T-cell (primary cell): ENCODE measurements at places on chromosomes 2 and 18.

DNA sequence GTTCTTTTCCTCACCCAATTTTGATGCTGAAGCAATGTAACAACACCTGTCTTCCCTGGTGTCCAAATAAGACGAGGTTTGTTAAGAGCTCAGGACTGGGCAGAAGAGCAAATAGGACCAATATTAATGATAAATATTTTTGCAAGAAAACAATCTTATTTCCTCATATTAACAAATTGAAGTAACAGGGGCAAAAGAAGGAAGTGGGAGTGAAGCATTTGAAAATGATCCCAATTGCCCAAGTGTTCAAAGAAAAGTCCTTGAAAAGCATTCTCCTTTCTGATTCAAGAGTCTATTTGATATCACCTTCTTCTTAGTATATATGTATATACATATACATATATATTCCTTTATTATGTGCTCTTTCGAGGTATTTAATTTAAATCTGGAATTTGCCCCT lies 418.8 kb downstream of the ARHGAP15 start:
- DNase-seq = no peak

DNA sequence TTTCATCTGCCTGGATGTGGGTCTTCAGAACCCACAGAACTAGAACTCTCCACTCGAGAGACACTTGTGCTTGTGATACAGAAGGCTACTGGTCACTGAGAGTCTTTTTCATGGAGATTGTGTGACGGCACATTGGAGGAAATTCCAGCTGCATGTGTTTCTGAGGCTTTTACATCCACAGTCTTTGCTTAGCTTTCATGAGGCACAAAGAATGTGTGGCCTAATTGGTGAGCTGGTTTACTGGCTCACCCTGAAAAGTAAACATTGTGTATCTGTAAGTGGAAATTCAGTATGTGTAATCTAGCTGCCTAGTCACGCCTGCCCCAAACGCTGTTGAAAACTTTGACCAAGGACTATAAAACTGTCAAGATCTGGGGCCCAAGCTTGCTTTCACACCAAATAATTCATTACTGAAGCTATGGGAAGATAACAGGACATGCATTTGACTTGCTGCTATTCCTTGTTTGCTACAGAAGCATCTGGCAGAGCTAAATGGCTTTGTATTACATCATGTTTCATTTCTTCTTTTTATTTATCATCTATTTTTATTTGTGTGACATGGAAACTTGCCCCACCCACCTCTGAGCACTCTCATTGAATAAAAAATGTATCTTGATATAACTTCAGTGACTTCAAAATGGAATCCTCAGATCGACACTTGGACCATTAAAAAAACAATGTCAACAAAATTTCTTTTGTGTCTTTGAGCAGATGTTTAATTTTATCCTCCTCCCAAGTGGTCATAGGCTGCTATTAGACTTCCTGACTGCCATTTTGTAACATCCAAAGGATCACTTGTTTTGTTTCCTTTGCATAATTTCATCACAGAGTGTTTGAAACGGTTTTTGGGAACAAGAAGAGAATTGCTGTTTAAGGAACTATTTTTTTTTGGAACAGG lies 80.2 kb downstream of the EFEMP1 start:
- DNase-seq = no peak

GRCh38 chr18:53756610-53756972 lies 467.9 kb downstream of the MBD2 start:
- no peak for DNase-seq

DNA sequence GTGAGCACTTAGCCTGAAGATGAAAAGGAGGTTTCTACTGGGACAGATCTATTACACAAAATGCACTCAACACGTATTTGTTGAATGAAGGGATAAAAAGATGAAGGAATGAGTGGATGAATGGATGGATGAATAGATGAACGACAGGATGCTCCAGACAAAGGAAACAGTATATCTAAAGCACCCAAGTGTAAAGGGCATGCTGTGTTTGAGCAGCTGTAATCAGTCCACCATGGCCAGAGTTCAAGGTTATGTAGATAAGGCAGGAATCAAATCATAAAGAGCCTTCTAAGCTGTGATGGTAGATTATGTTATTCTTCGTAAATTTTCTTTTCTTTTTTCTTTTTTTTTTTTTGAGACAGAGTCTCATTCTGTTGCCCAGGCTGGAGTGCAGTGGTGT lies 213.8 kb upstream of the FBXO11 start:
- no peak for DNase-seq

DNA sequence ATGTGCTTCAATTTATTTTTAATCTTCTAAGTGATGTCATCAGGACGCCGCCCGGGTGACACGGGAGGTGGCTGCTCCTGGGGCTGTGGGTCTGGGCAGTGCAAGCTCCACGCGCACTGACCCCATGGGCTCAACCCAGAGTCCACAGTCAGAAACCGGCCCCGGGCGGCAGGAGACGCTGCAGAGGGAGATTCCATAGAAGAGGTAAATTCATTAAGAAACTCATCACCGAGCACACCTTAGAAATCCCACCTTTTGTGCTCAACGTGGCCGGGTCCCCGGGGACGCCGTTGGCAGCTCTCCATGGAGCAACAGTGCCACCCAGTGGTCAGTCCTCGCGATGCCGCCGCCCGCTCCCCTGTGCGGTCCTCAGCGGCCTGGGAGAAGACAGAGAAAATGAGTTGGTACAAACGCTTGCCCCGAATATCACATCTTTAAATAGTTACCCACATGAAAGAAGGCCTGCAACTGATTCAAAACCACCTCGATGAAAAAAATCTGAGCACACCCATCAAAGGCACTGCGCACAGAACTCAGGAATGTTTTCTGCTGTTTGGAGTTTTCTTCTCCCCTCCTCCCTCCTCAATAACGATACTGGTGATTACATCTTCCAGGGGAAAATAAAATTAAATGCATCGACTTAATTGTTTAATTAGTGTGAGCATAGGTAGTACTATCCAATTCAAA lies 92.6 kb downstream of the CMPK2 start:
- peak; percentile 61 for DNase-seq

- no peak for DNase-seq
These were observed 82.3 kb upstream of the XPO1 start for GRCh38 chr2:61620244-61621159.

- DNase-seq = no peak
These were observed 268.3 kb upstream of the MGAT5 start for GRCh38 chr2:133985563-133985962.

DNA sequence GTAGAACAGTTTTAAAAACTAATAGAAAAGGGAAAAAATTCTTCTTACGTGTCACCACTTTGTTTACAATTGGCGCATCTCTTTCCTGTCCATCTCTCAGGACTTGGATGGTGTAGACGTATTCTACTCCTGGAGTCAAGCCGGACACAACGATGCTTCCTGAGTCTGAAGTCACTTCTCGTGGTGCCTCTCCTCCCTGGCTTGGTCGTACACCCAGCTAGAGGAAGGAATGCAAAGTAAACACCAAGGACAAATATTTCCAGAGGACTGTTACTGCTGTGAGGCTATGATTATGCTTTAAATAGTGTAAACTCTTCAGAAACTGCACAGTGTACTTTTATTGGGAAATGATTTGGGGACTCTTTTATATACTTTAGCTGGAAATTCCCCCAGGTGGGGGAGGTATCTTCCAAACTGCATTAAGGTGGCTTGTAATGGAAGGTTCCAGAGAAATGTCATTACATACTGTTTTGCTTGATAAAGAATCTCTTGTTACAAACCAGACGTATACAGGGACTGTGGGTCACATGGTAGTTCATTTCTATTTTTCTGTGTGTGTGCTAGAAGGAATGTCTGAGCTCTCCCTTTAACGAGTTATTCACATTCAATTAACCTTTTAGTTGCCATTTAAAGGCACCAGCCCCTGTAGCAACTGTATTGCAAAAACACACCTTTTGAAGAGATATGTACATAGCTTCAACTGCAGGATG lies 38.1 kb downstream of the FN1 start:
- no peak for DNase-seq

- DNase-seq = no peak
These were observed 143.5 kb upstream of the MMADHC start for GRCh38 chr2:149731079-149731478.

DNA sequence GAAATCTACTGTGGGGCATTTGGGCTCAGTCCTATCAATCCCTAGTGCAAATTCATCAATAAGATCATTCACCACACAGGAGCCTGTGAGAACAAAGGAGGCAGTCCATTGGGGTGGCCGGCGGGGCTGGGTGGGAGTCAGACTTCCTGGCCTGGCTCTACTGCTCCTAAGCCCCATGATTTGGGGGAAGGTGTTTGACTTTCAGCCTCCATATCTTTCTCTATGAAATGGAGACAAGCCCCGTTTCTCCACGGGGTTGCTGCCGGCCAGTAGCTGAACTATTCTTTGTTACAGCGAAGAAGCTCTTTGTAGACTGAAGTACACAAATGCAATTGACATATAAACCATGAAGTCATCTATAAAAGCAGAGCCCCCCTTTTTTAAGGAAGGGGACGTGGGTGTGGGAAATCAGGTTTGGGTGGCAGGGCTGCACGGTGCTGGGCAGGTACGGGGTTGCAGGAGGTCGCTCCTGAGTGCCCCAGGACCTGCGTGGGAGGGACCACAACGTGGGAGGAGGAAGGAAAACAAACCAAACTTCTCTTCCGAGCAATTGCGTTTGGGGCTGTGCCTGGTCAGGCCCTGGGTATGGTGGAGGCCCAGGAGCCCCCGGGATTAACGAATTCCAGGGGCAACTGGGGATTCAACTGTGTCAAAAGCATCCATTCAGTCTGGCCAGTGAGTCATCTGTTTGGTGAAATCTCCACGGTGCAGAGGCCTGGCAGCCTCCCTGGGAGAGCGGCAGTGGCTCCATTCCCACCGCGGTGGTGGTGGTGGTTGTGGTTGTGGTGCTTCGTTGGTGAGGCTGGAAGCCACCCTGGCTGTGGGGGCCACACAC lies 18.2 kb downstream of the FBLN7 start:
- DNase-seq = no peak

- DNase-seq = no peak
These were observed 256.5 kb upstream of the SALL3 start for GRCh38 chr18:78722929-78723710.

GRCh38 chr2:101518578-101519492 lies 43.9 kb upstream of the RFX8 start:
- DNase-seq = no peak

GRCh38 chr2:165281387-165281786 lies 42.2 kb downstream of the SCN2A start:
- no peak for DNase-seq

GRCh38 chr2:26581266-26581990 lies 59.7 kb downstream of the CIB4 start:
- DNase-seq = no peak

DNA sequence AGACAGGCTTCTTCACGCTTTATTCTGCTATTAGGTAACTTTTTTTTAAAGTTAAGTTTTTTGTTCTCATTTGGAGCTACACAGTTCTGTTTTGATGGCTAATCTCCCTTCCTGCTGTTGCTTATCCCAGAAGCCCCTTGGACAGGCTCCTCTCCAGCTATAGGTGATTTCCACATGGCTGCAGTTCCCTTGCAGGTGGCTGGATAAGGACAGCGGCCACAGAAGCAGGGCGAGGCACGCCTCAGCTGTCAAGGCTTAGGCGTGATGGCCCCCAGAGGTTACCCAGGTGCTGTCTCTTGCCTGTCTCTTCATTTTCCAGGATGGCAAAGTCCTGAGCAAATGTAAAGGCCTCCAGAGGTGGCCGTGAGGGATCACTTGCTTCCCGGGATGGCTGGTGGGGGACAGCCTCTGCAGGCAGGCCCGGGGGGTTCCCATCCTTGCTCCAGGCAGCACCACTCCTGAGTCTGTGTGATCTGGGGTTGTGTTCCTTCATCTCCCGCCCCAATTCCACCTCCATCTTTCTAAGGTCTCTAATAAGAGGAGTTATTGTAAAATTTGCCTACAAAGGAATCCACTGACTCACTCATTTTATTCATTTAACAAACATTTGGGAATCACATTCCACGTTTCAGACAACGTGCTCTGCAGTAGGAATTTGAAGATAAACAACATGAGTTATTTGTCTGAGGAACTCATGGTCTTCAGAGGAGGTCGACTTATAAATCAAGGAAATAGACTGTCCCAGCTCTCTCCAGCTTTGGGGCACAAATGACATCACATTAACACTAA lies 53.4 kb downstream of the NAPG start:
- no peak for DNase-seq

DNA sequence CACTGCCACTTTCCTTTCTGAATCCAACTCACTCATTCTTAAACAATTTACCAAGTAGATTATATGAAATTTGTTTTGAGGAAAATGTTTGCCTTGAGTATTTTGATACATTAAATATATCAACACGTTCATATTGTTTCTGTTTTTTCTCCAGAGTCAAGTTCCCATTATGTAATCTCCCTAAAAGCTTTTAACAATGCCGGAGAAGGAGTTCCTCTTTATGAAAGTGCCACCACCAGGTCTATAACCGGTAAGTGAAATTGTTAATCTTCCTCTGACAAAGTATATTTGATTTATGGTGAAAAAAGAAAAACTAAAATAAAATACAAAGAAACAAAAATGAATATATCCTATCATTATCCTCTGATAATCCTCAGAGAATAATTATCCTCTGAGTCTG lies 838.6 kb downstream of the MBD2 start:
- no peak for DNase-seq

DNA sequence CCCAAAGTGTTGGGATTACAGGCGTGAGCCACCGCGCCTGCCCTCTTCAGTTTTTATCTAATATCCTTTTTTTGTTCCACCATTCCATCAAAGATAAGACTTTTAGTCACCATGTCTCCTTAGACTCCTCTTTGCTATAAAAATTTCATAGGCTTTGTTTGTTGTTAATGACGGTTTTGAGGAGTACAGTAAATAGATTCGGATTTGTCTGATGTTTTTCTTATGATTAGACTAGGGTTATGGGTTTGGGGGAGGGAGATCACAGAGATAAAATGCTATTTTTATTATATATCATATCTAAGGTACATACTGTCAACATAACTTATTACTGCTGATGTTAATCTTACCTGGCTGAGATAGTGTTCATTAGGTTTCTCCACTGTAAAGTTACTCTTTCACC lies 6.2 kb downstream of the IL36B start:
- DNase-seq = no peak

DNA sequence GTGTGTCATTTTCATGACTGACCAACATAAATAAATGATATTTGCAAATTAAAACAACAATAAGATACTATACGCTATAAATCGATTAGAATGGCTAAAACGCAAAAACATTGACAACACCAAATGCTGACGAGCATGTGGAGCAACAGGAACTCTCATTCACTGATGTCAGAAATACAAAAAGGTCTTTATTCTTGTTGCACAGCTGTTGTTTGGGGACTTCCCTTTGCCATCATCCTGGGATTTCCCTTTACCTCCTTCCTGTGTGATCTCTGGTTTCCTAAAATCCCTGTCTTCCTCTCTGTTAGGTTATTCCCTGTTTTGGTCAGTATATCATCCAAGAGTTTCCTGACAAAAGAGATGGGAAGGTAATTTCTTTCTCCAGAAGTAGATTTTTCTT lies 66.0 kb downstream of the NOL10 start:
- DNase-seq = no peak
